ENCODE measurements at places on chromosomes 3 and 15.
A peak's percentile ranks its signal among the peaks of the same experiment; 100 is the strongest.

GRCh38 chr3:107641572-107642307, 119.0 kb downstream of the BBX start:
- no peak for DNase-seq

DNA sequence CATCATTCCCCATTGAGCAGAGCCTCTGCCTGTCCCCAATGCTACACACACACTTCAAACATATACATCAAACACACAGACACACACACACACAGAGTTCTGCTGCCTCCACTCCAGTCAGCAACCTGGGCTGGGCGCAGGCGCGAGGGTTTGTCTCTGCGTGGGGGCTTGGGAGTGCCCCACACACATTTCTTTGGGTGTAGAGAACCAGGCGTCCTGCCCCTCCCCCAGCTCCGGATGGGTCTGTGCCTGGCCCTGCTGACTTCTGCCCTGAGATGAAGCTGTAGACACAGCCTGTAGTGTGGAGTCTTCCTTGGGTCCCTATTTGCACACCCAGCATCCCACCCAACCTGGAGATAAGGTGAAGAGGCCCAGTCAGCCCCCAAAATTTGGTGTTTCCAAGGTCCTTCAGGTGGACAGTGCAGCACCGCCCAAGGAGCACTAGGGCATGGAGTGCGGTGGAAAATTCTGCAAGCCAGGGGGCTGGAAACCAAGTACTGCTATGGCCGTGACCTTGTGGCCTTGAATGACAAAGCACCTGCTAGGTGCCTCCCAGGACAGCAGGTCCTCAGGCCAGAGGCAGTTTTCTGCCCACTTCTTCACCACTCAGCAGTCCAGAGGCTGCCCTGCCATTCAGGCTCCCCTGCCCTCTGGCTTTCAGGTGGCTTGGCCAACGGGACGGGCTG, 26.8 kb downstream of the FBXW12 start:
- no peak for DNase-seq

- no peak for DNase-seq
These were observed 98.9 kb upstream of the POU1F1 start for GRCh38 chr3:87375231-87375682.

GRCh38 chr3:10944866-10945265, 47.7 kb upstream of the SLC6A1 start:
- no peak for DNase-seq

DNA sequence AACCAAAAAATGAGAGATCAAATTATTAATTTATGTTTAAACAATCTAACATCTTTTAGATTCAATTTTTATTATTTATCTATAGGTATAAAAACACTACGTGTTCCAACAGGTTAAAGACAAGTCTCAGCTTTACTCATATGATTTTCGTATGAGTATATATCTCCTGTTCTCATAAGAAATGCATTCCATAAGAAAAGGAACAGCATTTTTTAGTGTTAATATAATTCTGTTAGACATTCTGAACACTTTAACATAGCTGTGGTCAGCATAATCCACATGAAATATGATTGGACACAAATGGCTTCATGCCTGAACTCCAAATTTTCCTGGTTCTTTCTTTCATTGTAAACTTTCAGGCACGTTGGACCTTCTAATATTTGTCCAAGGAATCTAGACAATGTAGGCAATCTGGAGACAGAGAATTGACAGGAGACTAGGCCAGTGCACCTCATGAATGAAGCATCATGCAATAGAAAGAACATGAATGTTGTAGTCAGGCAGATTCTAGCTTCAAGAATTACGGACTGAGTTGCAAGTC, 1122.0 kb upstream of the ALCAM start:
- no peak for DNase-seq

- no peak for DNase-seq
These were observed 57.7 kb downstream of the IQSEC1 start for GRCh38 chr3:13015286-13016082.

DNA sequence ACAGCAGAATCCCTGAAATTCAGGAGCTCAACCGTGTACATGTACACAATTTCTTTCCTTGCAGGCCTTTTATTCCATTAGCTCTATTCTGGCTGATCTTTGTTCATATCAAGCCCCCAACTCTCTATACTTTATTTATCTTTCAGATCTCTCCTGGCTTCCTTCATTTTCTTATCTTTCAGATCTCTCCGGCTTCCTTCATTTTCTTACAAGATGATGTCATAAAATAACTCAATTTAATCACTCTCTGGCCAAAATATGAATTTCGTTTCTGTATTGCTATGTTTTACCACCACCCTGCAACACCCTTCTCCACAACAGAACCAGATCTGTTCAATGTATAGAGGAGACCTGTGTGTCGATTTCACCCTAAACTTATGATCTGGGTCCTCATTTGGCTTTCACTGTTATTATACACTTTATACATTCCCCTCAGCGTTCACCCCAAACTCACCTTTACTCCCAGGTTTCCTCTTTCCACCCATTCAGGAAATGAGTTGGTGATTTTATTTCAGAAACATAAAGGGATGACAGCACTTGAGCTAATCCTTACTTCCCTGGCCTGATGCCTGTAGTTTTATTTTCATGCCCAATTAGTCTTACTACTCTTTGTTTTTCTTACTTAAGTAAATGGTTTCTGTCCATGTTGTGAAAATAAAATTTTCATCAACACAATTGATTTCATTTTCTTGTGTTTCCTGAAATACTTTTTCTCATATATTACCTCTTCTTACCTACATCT, 195.5 kb downstream of the BCHE start:
- no peak for DNase-seq

GRCh38 chr3:185129083-185129482, 23.8 kb downstream of the C3orf70 start:
- no peak for DNase-seq

- DNase-seq = no peak
These were observed 174.4 kb upstream of the THBS1 start for GRCh38 chr15:39406485-39406884.

- no peak for DNase-seq
These were observed 216.9 kb upstream of the CDIN1 start for GRCh38 chr15:36362509-36362915.

- peak; percentile 54 for DNase-seq
These were observed 25.4 kb upstream of the SLC25A26 start for GRCh38 chr3:66195347-66195783.

DNA sequence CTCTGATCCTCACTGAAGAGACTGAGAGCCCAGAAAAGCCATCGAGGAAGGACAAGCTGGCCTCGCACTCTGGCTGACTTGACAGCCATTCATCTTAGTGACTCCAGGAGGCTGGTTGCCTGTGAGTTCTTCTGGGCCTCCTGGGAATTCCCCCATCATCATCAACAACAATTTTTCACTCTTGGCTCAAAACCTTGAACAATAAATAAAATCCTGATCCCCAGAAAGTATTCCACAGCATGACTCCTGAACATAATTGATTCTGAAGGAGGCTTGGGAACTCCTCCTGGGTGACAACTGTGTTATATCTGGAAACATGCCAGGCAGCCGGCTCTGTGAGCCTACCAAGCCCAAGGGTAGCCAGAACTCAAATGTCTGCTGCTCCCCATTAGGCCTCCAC, 188.6 kb downstream of the SHQ1 start:
- DNase-seq = no peak

DNA sequence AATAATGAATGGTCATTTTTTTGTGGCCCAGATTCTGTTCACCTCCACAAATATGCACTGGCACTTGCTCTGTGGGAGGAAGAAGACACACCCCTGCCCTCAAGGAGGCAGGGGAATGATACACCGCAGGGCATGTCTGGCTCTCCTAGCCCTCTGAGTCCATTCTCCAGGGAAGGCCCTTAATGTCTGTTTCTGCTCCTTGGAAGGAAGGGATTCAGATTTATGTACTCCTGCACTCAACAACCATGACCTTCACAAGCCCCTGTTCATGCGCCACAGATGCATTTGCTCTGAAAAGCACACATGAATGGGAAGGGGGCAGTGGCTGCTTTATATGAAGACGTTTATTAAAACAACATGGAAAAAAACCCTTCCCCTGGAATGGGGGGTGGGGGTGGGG, 333.8 kb downstream of the EPHB1 start:
- no peak for DNase-seq

DNA sequence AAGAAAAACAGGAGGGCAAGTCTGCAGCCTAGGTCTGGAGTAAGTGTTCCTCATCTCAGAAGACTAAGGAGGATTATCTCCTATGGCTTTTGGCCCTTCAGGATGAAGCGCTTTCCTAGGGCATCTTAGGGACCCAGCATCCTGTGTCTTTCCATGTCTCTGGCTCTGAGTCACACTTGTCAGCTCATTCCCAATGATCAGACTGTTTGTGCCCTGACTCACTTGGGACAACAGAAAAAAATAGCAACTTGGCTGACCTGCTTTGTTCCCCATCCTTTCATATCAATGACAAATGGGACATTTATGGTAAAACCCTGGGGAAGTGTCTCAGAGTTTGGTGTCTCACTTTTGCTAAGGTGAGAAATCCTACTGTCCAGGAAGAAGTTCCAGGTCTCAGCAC, 76.2 kb upstream of the OXTR start:
- no peak for DNase-seq

- no peak for DNase-seq
These were observed 27.9 kb downstream of the ALDH1L1 start for GRCh38 chr3:126152458-126152857.

- no peak for DNase-seq
These were observed 33.1 kb downstream of the RAB11A start for GRCh38 chr15:65902373-65902772.

- peak; percentile 42 for DNase-seq
These were observed at the start of gene RARB for GRCh38 chr3:25427942-25428788. Gene RARB, plus strand, starts transcription at chr3:25428263. Its CDS starts 469 bp downstream, at chr3:25428732.

GRCh38 chr15:71424765-71425164, 309.5 kb downstream of the THSD4 start:
- DNase-seq = no peak

DNA sequence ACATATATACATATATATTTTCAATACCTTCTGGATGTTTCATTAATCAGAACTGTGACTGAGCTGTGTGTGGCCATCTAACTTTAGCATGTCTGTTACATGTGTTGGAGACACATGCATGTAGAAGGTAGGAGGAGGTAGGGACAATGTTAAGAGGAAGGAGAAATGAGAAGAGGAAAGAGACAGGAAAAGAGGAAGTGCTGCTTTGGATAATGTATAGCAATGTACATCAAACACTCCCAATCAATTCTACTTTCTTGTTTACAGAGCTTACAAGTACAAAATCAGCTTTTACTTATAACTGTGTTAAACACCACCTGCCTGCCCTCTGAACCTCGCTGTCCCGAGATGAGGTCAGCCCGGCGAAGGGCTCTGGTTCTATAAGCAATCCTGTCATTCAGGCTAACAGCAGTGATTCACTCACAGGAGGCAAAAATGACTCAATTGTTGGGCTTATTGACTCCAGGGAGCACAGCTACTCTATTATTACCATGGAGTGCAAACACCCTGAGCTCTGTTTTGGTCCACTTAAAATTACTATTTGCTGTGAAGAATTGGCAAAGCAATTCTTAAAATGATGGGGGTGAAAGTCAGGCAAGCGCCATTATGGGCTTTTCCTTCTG, 188.9 kb downstream of the MEIS2 start:
- DNase-seq = no peak

- DNase-seq = no peak
These were observed 375.4 kb upstream of the PROK2 start for GRCh38 chr3:72160351-72160750.

GRCh38 chr3:53696401-53697172, 149.6 kb downstream of the CHDH start:
- DNase-seq = no peak

DNA sequence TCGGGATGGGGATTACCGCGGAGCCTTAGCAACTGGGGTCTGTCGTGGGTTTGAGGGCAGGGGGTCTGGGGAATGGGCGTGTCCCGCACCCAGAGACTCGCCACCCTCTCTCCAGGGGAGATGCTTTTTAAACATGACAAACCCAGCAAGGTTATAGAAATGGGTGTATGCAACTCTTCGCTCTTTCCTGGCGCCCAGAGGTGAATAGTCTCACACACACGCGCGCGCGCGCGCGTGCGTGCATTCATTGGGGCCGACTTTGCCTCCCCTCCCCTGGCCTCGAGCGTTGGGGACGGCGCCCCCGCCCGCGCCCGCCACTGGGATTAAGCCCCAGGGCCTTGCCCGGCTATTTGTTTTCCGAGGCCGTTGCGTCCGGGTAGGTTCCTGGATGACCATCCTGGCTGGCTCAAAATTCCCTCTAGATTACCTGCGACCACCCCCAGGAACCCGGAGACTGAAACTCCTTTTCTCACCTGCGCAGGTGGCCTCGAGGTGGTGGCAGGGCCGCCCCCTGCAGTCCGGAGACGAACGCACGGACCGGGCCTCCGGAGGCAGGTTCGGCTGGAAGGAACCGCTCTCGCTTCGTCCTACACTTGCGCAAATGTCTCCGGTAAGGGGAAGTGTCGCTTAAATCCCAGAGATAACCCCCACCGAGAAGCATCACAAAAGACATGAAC, 777 bp downstream of the GPR160 start:
- DNase-seq = no peak

- no peak for DNase-seq
These were observed 604.9 kb upstream of the KCNMB2 start for GRCh38 chr3:177931346-177931745.

DNA sequence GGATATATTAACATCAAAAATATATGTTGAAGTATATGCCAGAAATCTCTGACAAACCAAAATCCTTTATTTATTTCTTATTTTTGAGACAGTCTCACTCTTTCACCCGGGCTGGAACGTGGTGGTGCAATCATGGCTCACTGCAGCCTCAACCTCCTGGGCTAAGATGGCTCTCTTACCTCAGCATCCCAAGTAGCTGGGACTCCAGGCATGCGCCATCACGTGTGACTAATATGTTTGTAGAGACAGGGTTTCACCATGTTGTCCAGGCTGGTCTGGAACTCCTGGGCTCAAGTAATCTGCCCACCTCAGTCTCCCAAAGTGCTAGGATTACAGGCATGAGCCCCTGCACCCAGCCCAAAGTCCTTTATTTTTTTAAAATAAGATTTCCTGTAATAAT, 11.9 kb downstream of the FAIM start:
- DNase-seq = no peak

DNA sequence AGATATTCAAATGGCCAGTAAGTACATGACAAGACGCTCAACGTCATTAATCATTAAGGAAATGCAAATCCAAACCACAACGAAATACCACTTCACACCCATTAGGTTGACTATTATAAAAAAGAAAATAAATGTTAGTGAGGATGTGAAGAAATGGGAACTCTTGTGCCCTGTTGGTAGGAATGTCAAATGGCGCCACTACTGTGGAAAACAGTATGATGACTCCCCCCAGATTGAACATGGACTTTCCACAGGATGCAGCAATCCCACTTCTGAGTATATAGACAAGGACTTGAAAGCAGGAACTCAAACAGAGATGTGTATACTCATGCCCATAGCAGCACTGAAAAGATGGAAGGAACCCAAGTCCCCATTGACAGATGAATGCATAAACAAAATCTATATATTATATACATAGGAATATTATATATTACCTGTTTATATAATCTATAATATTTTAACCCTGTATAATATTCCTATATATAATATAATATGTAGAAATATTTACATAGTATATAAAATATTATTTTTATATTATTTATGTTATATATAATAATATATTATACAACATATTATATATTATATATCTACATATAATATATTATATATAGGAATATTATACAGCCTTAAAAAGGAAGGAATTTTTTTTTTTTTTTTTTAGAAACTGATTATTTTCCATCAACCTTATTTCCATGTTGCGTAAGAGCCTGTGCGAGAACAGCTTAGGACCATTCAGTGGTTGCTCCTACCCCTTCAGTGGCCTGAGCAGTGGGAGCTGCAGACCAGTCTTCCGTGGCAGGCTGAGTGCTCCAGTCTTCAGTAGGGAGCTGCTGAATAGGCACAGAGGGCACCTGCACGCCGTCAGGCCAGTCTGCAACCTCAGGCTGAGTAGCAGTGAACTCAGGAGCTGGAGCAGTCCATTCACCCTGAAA, 17.6 kb upstream of the PIGZ start:
- DNase-seq = no peak

Data from neural crest cell (in vitro differentiated cells).